T-helper 17 cell (primary cell): ENCODE measurements at places on chromosomes 5 and 9. TPM values are rescaled to one million over a fixed set of nuclear protein-coding genes. Genes with fewer than 3 reads are reported as not detected.

DNA sequence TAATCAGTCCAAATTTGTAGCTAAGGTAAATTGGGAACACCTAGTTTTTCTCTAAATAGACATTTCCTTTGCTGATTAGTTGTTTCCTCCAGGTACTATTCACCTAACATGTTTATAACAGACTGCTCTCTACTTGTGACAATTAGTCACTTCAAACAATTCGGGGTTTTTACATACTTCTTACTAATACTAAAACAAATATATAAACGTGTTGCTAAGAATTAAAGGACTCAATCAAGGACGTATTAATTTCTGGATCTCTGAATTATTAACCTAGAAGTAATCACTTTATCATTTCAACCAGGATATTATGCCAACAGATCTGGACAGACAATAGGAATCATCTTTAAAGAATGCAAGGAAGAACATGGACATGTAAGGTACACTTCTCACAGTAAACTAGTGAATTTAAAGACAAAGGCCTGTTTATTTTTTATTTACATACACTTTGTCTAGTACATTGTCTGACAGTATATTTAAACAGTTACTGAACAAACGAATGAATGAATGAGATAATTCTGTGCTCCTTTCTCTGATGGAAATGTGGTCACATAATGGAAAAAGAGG, 22.3 kb downstream of the PJA2 start:
- peak overlapping the region; percentile 19 for H3K4me3 ChIP-seq
- no peak for DNase-seq
- H3K36me3 ChIP-seq = no peaks in the 10 kb centered on the region
- H3K27me3 ChIP-seq = no peaks in the 10 kb centered on the region
- H3K27ac ChIP-seq = peak overlapping the region; percentile 62
- peaks cover 43% of the 10 kb centered on the region for H3K4me1 ChIP-seq

GRCh38 chr9:125759764-125760129, 12.6 kb downstream of the PBX3 start:
- no peak overlapping the region for H3K27ac ChIP-seq
- peaks cover 5% of the 10 kb centered on the region for H3K4me1 ChIP-seq

ALDH7A1 gene
- total RNA-seq = 2.1 TPM

- no peak for DNase-seq
- H3K36me3 ChIP-seq = no peaks in the 10 kb centered on the region
- H3K27me3 ChIP-seq = peaks cover 11% of the 10 kb centered on the region
- no peak overlapping the region for H3K4me3 ChIP-seq
These were observed 190.1 kb downstream of the ESM1 start for GRCh38 chr5:54795284-54795683.

DNAH5 gene
- not detected for total RNA-seq

DNA sequence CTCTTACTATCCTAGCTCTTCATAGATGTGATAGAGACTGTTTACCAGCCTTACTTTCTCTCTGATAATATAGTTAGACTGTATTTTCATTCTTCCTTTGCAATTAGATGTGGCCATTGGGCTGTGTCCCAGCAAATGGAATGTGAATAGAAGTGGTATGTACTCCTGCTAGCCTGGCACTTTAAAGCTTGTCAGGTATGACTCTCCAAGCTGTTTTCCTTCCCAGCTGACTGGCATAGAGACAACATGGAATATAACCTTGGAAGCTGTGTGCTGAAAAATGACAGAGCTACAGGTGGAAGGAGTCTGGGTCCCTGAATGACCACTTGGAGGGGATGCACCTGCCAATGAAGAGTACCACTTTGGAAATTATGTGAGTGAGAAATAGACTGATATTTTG, 116.2 kb downstream of the DIRAS2 start:
- no peak overlapping the region for H3K4me3 ChIP-seq
- no peak for DNase-seq
- H3K27ac ChIP-seq = no peak overlapping the region
- H3K4me1 ChIP-seq = no peaks in the 10 kb centered on the region
- H3K36me3 ChIP-seq = peaks cover 2% of the 10 kb centered on the region

DNA sequence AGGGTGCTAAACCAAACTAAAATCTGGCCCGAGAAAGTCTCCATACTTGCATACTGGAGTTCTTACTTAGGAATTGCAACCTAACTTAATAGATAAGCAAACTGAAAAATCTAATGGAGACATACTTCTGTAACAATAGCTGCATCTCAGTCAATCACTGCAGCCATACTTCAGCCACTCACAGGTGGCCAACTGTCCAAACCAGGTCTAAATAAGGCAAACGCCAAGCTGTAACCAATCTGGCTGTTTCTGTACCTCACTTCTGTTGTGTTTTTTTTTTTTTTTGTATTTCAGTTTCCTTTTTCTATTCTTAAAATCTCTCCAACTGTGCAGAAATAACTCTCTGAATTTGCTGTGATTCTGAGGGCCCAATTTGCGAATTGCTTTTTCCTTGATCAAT, 4.4 kb upstream of the NDUFB6 start:
- no peak for DNase-seq
- peaks cover 2% of the 10 kb centered on the region for H3K36me3 ChIP-seq
- H3K27me3 ChIP-seq = peaks cover 40% of the 10 kb centered on the region
- no peak overlapping the region for H3K27ac ChIP-seq
